Cardiac muscle cell (in vitro differentiated cells and primary cell): ENCODE measurements at places on chromosomes 12 and 14. TPM values are rescaled to one million over a fixed set of nuclear protein-coding genes. Genes with fewer than 3 reads are reported as not detected.

GPR135 gene
- total RNA-seq = 5.6 and 11.0 TPM in 2 replicates

NELL2 gene
- total RNA-seq = 1.6 and 7.9 TPM in 2 replicates

CS gene
- total RNA-seq = 280 and 360 TPM in 2 replicates

RNASE2 gene
- not detected in 2 replicates for total RNA-seq

DNA sequence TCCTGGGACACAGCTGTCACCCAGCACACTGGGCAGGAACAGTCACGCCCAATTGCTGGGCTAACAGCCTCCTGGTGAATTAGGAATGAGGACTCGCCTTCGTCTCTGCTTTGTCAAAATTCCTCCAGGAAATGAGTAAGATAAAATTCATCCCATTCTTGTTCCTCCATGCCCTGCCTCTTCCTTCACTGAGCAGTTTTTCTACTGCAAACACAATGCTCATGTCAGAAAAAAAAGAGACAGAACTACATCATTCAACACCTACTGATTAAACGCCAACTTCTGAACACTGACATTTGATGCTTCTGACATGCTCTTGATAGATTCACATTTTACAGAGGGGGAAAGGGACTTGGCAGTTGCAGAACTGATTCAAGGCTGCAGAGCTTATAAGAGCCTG, 37.5 kb upstream of the DTX1 start:
- no peak overlapping the region for H3K4me3 ChIP-seq
- peaks cover 6% of the 10 kb centered on the region for H3K27me3 ChIP-seq
- no peak overlapping the region for H3K27ac ChIP-seq
- H3K36me3 ChIP-seq = no peaks in the 10 kb centered on the region
- no peaks in the 10 kb centered on the region for H3K4me1 ChIP-seq

- no peaks in the 10 kb centered on the region for H3K27me3 ChIP-seq
- no peak overlapping the region for H3K4me3 ChIP-seq
- DNase-seq = no peak
- H3K4me1 ChIP-seq = peaks cover 19% of the 10 kb centered on the region
Observed at GRCh38 chr14:103139132-103140025, 16.1 kb downstream of the TNFAIP2 start.

DNA sequence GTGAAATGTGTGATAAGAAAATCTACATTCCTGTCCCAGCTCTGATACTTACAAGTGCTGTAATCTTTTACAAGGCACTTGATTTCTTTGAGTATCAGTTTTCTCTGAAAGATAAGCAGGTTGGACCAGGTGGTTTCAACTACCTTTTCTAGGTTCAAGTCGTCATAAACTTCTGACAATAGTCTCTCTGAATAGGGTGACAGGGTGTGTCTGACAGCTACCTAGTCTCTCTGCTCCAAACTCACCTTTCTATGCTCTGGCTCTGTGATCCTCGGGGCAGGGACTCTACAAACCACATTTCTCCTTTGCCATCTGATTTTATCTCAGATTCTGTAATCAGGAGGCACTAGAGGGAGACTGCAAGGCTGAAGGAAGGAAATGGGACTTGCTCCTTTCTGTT, 137.7 kb upstream of the SYT1 start:
- H3K27ac ChIP-seq = no peak overlapping the region
- no peak overlapping the region for H3K4me3 ChIP-seq
- H3K4me1 ChIP-seq = no peaks in the 10 kb centered on the region
- H3K27me3 ChIP-seq = no peaks in the 10 kb centered on the region
- DNase-seq = no peak

- no peaks in the 10 kb centered on the region for H3K36me3 ChIP-seq
Observed at GRCh38 chr12:47822401-47822800, 2.7 kb upstream of the HDAC7 start.

GRCh38 chr12:109873653-109874052, 6.7 kb downstream of the GLTP start:
- H3K4me3 ChIP-seq = no peak overlapping the region
- H3K4me1 ChIP-seq = peaks cover 8% of the 10 kb centered on the region
- no peak overlapping the region for H3K27ac ChIP-seq
- no peak for DNase-seq
- no peaks in the 10 kb centered on the region for H3K27me3 ChIP-seq
- H3K36me3 ChIP-seq = no peaks in the 10 kb centered on the region

GRCh38 chr14:32534145-32534544, 205.0 kb downstream of the AKAP6 start:
- H3K4me1 ChIP-seq = no peaks in the 10 kb centered on the region
- no peaks in the 10 kb centered on the region for H3K36me3 ChIP-seq
- H3K4me3 ChIP-seq = no peak overlapping the region
- DNase-seq = no peak

DNA sequence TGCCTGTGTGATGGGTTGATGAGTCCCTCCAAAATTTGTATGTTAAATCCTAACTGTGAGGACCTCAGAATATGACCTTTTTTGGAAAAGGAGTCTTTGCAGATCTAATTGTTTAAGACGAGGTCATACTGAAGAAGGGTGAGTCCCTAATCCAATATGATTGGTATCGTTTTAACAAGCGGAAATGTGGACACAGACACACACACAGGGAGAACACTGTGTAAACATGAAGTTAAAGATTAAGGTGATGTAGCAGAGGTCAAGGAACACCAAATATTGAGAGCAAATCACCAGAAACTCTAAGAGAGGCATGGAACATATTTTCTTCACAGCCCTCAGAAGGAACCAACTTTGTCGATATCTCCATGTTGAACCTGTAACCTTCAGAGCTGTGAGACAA, 1106.7 kb downstream of the SLC6A15 start:
- H3K27me3 ChIP-seq = no peaks in the 10 kb centered on the region
- H3K27ac ChIP-seq = no peak overlapping the region
- no peaks in the 10 kb centered on the region for H3K36me3 ChIP-seq
- no peaks in the 10 kb centered on the region for H3K4me1 ChIP-seq
- no peak overlapping the region for H3K4me3 ChIP-seq
- no peak for DNase-seq

DNA sequence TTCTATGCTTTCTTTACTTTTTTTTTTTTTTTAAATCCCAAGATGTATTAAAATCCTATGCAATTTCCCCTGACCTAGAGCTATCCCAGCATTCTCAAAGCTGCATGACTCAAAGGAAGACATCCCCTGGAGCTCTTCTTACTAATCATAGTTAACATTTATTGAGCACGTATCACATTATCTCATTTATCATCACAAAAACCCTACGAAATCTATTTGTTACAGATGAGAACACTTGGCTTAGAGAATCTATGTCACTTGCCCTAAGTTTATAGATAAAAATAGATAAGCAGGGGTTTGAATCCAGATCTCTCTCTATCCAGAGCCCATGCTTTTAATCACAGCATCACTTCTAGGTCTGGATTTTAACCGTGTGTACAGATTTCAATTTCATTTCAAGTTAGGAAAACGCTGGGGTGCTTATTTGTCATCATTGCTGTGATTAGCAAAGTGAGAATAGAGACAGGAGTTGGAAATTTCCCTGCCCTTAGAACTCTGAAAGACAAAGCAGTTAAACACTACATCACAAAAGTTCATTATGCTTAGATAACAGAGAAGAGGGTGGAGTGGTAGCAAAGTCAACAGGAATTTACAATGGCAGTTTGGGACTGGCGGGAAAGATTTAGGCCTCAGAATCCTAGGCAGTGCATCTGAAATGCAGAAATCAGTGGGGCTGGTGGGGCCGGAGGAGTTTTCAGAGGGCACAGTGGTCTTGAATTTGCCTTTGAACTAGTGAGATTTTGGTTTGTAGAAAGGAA, 177.7 kb upstream of the FRMD6 start:
- DNase-seq = no peak
- no peaks in the 10 kb centered on the region for H3K27me3 ChIP-seq
- no peaks in the 10 kb centered on the region for H3K36me3 ChIP-seq
- H3K4me3 ChIP-seq = no peak overlapping the region
- no peak overlapping the region for H3K27ac ChIP-seq

- H3K27ac ChIP-seq = no peak overlapping the region
- no peaks in the 10 kb centered on the region for H3K27me3 ChIP-seq
- peaks cover 4% of the 10 kb centered on the region for H3K4me1 ChIP-seq
Observed at GRCh38 chr12:1419849-1420371, 174.5 kb downstream of the FBXL14 start.

- H3K36me3 ChIP-seq = no peaks in the 10 kb centered on the region
- no peak for DNase-seq
- H3K4me3 ChIP-seq = no peak overlapping the region
- H3K27ac ChIP-seq = no peak overlapping the region
- H3K27me3 ChIP-seq = no peaks in the 10 kb centered on the region
Observed at GRCh38 chr12:120736404-120737331, 11.0 kb downstream of the ACADS start.

DNA sequence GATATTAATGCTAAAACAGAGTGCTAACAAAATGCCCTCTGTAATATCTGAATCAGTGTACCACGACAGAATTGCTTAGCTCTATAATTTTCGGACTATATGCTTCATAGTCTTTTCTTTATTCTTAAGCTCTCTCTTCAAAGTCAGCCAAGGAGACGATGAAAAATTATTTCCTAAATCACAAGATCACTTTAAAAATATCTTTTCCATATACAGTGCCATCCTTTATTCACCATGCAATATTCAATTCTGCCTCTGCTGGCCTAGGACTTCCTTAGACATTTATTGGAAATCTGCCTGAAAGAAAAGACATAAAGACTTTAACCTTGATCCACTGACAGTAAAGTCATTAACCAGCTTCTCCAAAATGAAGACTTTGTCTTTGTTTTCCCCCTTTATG, 238.9 kb upstream of the BTG1 start:
- no peaks in the 10 kb centered on the region for H3K4me1 ChIP-seq
- H3K36me3 ChIP-seq = no peaks in the 10 kb centered on the region

GRCh38 chr12:125272383-125272933, 207.2 kb downstream of the AACS start:
- no peak overlapping the region for H3K4me3 ChIP-seq
- no peak for DNase-seq
- H3K27ac ChIP-seq = no peak overlapping the region
- H3K36me3 ChIP-seq = no peaks in the 10 kb centered on the region
- no peaks in the 10 kb centered on the region for H3K27me3 ChIP-seq

DNA sequence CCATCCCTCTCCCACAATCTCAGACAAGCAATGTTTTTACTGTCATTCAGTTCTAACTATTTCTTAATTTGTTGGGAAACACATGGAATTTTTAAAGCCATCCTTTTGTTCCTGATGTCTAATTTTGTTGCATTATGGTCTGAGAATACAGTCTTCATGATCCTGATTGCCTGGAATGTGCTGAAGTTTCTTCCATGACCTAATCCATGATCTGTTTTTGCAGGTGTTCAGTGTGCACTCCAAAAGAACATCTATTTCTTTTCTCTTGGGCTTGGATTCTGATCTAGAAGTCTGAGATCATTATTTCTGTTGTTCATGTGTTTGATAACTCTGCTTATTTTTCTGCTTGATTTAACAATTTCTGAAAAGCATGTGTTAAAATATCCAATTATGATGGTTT, 43.2 kb upstream of the PHC1 start:
- no peak for DNase-seq
- H3K27me3 ChIP-seq = no peaks in the 10 kb centered on the region
- no peaks in the 10 kb centered on the region for H3K36me3 ChIP-seq
- no peak overlapping the region for H3K27ac ChIP-seq
- H3K4me1 ChIP-seq = no peaks in the 10 kb centered on the region

DNA sequence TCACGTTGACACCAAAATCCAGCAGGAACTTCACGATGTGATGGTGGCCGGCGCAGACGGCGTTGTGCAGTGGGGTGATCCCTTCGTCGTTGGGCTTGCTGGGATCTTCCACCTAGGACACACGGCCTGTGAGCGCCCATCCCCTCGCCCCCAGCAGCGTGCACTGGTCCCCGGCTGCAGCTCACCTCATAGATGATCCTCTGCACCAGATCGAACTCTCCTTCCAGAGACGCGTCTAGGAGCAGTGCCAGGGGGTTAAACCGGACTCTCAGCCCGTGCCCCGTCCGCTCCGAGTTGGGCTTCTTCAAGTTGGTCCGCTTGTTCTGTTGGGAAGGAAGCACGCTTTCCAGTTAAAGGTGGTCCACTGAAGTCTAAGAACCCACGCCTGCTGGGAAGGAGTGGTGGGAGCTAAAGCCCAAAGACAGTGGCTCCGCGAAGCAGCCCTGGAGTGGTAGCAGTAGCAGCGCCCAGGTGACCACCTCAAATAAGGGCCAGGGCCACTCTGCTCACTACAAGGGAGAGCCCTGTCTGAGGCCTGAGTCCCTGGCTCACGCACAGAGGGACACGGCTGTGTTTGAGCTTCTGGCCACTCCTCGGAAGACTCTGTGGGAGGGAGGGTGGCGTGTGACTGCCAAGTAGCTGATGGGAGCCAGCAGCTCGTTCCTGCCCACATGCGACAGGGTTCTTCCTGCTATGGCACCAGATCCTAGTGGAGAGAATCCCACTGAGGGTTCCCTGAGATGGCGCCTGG, 23.3 kb downstream of the ZFYVE21 start:
- H3K27me3 ChIP-seq = no peaks in the 10 kb centered on the region
- no peak for DNase-seq
- H3K36me3 ChIP-seq = peaks cover 71% of the 10 kb centered on the region

DNA sequence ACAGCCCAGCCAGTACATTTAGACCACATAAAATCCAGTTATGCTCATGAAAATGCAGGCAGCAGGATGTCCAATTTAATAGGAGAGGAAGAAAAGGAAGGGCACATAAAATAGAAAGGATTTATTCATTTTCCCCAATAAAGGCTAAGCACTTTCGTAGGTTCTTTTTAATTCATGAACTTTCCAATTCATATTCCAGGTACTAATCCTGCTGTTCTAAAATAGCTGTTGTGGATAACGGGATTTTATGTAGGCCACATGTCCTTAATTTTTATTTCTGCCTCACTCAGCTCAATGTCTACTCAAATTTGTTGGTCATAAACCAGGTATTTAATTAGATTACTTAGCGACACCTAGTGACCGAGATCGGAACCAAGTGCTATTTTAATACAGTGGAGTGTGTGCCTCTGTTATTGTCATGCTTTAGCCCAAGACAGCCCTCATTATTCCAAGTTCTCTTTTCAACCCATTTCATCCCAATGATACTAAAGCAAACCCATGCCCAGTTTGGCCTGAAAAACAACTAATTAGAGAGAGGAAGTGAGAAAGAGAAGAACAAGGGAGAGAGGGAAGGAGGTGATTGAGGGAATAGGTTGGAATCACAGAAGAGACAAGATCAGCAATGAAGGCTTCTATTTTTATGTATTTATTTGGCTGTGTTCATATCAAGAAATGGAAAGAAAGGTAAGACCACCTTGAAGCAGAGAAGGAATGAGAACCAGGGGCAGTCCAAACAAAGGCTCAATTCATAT, 45.9 kb upstream of the IFNG-AS1 start:
- H3K4me1 ChIP-seq = peaks cover 30% of the 10 kb centered on the region
- peak overlapping the region; percentile 82 for H3K27ac ChIP-seq
- H3K4me3 ChIP-seq = no peak overlapping the region
- DNase-seq = peak; percentile 81
- no peaks in the 10 kb centered on the region for H3K27me3 ChIP-seq
